Inflammatory macrophage (primary cell): ENCODE measurements at places on chromosomes 7 and 10.

- DNase-seq: no peak
Measured at GRCh38 chr10:124904796-124905195, 37.1 kb upstream of the ZRANB1 start.

DNA sequence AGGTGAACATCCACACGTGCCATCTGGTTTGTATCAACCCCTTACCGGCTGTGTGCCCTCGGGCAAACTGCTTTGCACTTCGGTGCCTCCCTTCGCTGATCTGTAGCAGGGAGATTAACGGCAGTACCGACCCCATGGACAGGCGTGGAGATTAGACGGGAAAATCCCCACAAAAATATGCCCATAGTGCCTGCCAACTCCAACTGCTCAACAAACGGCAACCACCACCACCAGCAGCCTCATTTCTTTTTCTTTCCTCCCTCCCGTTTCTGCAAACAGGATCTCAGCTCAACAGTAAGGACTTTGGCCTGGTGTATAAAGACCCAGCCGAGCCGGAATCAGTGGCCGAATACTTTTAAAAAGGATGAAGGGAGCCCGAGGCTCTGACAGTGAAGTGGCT, 31.0 kb downstream of the CHST15 start:
- DNase-seq: no peak

- DNase-seq: no peak
Measured at GRCh38 chr10:42783181-42783549, 570 bp downstream of the BMS1 start.

GRCh38 chr10:131212763-131213325, 98.7 kb downstream of the TCERG1L start:
- DNase-seq: no peak

DNA sequence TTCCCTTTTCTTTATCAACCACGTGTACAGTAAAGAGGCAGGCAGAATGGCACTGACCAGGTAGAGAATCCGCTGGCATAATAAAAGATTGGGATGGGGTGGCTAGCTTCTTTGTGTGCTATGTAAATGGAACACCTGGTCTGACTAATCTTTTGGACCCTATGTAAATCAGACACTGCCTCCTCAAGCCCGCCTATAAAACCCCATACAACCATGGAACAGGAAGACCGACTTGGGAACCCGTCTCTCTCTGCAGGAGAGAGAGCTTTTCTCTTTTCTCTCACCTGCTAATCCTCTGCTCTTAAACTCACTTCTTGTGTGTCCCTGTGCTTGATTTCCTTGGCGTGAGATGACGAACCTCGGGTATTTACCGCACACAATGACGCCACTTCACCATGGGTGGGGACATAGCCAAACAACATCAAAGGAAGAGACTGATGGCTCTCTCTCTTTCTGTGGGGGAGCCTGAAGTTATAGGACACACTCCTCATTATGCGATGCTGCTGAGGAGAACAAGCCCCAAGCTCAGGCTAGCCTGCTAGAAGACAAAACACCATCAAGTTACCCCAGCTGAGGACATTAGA, 94.2 kb downstream of the ARL5B start:
- no peak for DNase-seq

DNA sequence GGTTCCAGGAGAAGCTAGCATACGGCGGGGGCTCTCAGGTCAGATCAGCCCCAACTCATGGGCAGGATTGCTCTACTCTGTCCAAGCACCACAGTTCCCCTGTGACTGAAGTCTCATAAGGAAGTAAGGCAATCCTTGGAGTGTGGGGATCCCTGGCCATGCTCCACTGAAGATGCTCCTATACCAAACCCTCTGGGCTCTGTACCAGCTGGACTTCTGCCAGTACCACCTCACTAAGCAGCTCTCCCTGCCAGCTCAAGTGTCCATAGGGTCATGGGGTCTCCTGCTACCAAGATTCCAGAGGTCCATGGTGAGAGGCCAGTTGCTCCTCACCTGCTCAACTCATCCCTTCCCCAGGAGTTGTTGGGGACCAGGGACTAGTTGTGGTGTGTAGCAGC, 355.7 kb upstream of the STEAP1 start:
- no peak for DNase-seq

GRCh38 chr7:36966039-36966438, 241.7 kb upstream of the AOAH start:
- no peak for DNase-seq

GRCh38 chr7:140161047-140161446, 15.7 kb downstream of the KDM7A start:
- DNase-seq: no peak

DNA sequence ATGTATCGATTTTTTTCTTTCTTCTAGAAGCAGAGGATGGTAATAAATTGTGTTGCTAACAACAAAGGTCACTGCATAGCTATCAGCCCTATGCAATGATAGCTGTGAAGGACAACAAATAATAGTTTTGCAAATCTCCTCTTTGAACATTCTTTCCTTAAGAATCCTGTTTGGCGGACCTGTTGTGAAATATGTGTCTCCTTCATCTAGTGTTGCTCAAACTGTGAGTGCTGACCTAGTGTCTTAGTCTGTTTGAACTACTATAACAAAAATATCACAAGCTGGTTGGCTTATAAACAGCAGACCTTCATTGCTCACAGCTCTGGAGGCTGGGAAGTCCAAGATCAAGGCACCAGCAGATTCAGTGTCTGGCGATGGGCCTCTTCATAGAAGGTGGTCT, 53.7 kb downstream of the CAV1 start:
- no peak for DNase-seq

DNA sequence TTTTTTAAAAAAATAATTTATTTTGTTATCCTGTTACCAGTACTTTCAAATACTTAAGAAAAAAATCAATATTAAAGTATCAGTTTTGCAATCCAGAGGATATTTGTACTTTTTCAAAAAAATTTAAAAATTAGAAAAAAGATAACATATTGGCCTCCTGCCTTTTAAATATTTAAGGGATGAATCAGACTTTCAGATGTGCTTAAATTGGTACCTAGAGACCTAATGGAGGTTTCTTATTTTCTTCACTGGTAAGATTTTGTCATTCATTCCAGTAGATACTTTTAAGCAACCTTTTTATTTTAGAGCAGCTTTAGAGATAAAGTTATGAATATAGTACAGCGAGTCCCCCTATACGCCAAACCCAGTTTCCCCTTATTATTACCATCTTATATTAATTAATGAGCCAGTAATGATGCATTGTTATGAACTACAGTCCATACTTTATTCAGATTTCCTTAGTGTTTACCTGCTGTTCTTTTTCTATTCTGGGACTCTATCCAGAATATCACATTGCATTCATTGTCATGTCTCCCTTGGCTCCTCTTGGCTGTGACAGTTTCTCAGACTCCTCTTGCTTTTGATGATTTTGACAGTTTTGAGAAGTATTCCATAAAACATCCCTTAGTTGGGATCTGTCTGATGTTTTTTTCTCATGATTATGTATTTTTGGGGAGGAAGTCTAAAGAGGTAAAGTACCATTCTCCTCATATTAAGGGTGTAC, 34.2 kb downstream of the BICC1 start:
- no peak for DNase-seq

DNA sequence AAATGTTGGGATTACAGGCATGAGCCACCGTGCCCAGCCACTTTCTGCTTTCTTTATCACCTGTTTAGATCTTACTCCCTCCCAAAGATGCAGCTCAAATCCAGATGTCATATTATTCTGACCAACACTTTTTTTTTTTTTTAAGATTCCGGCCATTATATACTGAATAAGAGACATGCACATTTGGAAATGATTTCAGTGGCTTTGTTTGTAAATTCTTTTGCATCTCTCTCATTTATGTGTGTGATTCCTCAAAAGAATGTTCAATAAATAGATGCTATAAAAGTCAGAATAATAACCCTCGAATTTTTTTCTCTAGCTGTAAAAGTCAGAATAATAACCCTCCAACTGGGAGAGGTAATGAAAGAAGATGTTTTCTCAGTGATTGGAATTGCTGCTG, 25.4 kb downstream of the HECW1 start:
- no peak for DNase-seq

DNA sequence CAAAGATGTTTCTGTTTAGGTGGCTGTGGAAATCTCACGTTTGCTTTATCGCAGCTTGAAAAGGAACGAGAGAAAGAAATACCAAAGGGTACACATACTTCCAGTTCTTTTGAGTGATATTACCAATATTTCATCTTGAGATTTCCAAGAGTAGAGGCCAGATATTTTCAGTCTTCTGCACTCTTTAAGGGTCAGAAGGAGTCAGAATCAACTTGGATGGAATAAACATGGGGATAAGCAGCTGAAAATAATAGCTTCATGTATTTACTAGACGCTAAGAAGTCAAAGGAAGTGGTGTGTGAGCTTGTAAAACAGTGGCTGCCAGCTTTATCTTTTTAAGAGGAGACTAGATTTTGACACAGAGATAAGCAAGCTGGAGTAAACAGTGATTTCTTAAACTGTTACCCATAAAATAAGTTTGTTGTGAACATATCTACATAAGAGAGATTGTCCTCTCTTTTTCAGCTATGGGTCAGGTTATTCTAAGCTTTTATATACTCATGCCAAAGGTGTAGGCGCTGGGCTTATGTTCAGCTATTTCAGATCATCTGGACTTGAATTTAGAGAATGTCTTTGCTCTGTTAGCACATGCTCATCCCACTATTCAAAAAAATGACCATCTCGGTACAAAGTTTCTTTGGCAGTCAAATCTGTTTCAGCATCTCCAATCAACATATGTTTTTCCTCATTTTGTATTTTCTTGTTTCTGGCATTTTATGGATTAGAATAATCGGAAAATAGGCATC, 170.8 kb upstream of the TCF7L2 start:
- DNase-seq: no peak

DNA sequence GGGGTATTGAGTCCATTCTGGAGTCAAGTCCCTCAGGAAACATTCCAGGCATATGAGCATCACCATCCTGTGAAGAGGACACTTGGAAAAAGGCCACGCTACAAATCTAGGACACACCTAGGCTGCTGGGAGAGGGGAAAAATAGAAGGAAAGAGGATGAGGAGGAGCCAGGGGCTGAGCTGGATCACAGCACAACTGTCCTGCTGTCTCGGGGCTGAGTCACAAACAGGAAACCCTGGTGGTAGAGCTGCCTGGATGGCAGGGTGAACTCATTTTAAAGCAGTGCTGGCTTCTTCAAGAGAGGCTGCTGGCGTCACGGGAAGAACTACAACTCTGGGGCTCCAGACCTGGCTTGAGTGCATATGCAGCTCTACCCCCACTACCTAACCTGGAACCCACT, 151.5 kb downstream of the RNF216 start:
- DNase-seq: no peak

- no peak for DNase-seq
Measured at GRCh38 chr7:124208173-124208572, 175.3 kb upstream of the TMEM229A start.
